ENCODE measurements at places on chromosomes 16 and 17.

DNA sequence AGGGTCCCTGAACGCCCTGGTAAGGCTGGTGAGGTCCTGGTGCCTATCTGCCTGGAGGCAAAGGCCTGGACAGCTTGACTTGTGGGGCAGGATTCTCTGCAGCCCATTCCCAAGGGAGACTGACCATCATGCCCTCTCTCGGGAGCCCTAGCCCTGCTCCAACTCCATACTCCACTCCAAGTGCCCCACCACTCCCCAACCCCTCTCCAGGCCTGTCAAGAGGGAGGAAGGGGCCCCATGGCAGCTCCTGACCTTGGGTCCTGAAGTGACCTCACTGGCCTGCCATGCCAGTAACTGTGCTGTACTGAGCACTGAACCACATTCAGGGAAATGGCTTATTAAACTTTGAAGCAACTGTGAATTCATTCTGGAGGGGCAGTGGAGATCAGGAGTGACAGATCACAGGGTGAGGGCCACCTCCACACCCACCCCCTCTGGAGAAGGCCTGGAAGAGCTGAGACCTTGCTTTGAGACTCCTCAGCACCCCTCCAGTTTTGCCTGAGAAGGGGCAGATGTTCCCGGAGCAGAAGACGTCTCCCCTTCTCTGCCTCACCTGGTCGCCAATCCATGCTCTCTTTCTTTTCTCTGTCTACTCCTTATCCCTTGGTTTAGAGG, 23.5 kb upstream of the BEAN1 start:
- no peak for DNase-seq

- no peak for DNase-seq
Observed at GRCh38 chr17:28443901-28444638, 29.4 kb upstream of the SLC13A2 start.

DNA sequence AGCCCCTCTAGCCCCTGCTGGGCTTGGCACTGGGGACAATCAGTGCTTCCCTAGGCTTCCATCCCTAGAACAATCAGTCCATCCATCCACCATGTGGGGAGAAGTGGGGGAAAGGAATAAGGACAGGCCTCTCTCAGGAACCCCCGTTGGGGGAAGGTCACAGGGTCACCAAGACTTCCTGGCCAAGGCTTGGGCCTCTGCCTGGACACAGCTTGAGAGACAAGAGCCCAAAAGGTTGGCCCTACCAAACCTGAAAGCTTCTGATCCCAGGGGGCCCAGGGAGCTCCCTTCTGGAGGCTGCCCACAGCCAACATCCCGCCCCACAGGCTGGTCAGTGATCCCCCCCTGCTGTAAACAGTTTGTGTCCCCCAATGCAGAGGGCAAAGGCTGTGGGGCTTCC, 16.2 kb upstream of the MTMR4 start:
- DNase-seq, result no peak

- no peak for DNase-seq
Observed at GRCh38 chr16:62034231-62035114, 1.8 kb downstream of the CDH8 start.

- no peak for DNase-seq
Observed at GRCh38 chr17:50689251-50689650, 18.5 kb downstream of the ANKRD40 start.

GRCh38 chr16:2386990-2387389, 42.3 kb upstream of the CCNF start:
- DNase-seq, result no peak

DNA sequence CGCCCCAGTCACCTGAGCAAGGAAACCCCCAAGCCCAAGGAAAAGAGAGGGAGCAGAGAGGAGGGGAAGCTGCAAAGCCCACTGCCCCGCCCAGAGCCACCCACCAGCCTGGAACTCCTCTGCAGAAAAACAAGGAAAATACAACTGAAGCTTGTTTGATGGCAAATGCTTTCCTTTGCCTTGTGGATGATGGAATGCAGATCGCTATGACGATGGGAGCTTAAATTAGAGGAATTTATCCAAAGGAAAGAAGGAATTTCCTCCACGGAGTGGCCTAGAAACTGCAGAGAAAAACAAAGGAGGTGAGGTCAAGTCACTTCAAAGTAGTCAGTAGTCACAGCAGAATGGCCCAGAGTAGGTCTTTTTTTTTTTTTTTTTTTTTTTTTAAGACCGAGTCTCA, 31.5 kb upstream of the ASGR2 start:
- no peak for DNase-seq

DNA sequence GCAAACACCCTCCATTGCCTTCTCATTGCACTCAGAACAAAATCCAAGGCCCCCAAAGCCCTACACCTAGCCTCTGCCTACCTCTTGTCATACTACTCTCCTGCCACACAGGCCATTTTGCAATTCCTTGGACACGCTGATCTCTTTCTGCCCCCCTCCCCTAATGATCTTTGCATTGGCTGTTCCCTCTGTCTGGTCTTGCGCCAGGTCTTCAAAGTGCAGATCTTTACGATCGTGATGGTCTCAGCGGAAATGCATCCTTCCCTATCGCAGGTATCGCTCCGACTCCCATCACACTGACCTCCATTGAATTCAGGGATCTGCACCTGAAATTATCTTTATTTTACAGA, 777 bp upstream of the MOSMO start:
- no peak for DNase-seq

- DNase-seq, result no peak
Observed at GRCh38 chr17:74712301-74712700, 422 bp downstream of the CD300LF start.

- DNase-seq, result no peak
Observed at GRCh38 chr16:3501783-3502400, 1.1 kb downstream of the CLUAP1 start.

DNA sequence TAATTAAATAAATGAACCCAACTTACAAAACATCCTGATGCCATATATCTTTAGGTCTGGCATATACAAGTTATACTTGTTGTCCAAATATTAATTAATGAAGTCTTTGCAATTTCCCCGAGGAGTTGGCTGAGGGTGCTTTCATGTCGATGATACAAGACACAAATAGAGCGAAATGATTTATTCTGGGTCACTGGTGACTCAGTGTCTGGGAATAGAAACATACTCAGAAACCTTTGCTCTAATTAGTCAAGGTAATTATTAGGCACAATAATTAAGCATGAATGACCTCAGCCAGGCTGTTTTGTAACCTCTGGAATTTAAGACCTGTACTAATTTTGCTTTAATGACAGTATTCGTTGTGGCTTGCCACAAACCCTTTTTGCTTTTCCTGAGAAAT, 37.0 kb upstream of the HAPSTR1 start:
- DNase-seq, result no peak

- no peak for DNase-seq
Observed at GRCh38 chr17:5370411-5370810, 49.1 kb downstream of the NUP88 start.

DNA sequence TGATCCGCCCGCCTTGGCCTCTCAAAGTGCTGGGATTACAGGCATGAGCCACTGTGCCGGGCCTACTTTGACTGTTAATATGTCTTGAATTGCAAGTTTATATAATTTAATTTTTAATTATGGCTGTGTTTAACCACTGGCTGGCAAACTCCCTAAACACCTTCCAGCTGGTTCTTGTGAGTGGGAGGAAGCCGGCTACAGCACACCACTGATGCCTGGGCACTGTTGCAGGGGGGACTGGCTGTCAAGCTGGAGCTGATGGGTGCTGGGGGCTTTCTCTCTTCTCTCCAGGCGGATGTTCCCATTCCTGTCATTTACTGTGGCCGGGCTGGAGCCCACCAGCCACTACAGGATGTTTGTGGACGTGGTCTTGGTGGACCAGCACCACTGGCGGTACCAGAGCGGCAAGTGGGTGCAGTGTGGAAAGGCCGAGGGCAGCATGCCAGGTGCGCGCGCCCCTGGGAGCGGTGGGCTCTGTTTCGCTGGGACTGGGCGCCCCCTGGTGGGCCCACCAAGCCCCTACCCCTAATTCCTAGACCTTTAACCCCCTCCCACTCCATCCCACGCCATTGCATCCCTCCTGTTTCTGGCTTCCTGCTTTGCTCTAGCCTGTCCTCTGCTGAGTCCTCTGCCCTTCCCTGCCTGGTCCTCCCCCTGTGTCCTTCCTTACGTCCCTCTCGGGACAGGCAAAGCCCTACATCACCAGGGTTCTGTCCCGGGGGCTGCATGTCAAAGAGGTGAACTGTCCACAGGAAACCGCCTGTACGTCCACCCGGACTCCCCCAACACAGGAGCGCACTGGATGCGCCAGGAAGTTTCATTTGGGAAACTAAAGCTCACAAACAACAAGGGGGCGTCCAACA, 9.5 kb downstream of the TBX21 start:
- DNase-seq, result no peak

DNA sequence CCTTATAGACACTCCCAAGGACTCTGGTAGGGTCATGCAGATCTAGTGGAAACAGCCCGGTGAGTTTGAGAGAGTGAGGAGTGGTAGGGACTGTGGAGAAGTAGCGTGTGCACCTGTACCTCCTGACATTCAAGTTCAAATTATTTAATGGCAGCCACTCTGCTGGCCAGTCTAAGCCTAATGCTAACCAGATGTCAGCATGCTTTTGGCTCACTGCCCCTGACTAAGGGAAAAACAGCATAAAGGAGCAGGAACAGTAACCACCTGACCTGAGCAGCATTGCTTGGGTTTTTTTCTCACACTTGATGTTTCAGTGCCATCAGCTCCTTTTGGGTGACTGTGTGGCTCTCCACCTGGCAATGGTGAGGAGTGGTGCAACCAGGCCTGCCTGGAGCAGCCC, 23.8 kb upstream of the SLC12A3 start:
- DNase-seq, result no peak

DNA sequence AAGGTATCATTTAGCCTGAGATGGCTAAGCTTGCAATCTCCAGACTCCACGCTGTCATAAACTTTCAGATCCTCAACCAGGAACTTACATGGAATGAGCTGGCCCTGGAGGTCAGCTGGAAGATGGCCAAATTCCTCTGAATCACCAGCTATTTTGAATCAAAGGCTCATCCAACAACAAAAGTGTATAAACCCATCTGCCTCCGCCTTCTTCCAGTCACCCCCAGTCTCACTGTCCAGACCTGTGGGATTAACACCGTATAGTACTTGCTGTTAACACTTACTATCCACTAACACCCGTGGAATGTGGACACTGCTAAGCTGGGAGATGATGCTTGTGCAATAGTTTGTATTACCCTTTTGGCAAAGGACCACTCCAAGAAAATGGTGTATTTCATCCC, 1.9 kb upstream of the LCMT1 start:
- no peak for DNase-seq

DNA sequence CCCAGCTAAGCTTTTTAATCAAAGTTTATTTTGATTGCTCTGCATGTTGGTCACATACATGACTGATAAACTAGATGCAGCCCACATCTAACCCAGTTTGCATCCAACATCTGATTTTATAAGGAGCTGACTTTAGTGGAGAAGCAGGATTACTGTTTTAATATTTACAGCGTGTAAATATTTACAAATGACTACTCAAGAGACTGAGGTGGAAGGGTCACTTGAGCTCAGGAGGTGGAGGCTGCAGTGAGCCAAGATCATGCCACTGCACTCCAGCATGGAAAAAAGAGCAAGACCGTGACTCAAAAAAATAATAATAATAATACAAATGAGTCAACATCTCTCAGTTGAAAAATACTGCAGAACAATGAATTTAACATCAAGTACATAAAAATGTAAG, 50.8 kb downstream of the PARN start:
- no peak for DNase-seq

GRCh38 chr17:50354198-50354597, 8.3 kb downstream of the XYLT2 start:
- no peak for DNase-seq
